ENCODE measurements at places on chromosomes 5 and 9.
A peak's percentile ranks its signal among the peaks of the same experiment; 100 is the strongest.

GRCh38 chr9:1049641-1050040 is 516 bp upstream of the DMRT2 start:
- DNase-seq: no peak

- peak; percentile 13 for DNase-seq
Measured at GRCh38 chr5:14870337-14871213, 1.0 kb downstream of the ANKH start.

GRCh38 chr9:108897324-108898096 is 35.4 kb downstream of the ACTL7A start:
- no peak for DNase-seq

- no peak for DNase-seq
Measured at GRCh38 chr5:54822324-54822687, 163.1 kb downstream of the ESM1 start.

DNA sequence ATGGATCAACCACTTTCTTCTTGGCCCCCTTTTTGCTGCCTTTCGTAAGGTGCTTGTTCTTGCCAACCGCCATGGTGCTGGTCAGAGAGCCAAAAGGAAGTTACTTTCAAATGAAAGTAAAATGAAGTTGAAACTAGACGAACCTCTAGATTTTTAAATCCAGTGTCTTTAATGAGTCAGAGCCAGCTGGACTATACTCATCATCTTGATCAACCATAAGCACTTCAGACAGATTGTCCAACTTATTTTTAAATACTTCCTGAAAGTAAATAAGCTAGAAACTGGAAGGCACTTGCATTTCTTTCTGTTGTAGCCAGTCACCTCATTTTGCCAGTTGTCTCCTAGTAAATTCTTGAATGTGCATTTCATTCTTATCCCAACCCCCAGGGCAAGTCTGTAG is 48.9 kb downstream of the JMY start:
- no peak for DNase-seq

- DNase-seq: no peak
Measured at GRCh38 chr5:18984559-18985080, 1003.4 kb downstream of the CDH18 start.

DNA sequence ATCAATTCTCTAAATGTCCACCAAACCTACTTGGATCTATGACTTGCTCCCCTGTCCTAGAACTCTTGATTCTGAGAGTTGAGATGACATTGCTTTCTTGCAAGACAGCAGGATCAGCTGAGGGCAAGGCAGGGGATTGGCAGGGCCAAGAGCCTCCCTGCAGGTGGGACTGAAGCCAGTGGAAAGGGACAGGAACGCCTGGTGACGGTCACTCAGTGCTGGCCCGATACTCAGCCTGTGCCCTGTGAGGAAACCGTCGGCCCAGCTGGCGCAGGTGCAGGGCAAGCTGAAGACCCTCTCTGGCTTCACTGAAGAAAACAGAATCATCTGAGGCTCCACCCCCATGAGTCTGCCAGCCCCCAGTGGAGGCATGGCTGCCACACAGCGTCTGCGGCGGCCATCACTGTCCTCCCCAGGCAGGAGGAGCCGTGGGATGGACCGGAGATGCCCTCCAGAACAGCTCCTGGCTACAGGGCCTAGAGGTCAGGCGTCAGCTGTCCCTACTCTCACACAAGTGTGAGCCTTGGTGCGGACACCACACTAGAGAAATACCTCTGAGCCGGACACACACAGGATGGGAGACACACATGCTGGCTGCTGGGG is 14.7 kb downstream of the UBAC1 start:
- DNase-seq: no peak

DNA sequence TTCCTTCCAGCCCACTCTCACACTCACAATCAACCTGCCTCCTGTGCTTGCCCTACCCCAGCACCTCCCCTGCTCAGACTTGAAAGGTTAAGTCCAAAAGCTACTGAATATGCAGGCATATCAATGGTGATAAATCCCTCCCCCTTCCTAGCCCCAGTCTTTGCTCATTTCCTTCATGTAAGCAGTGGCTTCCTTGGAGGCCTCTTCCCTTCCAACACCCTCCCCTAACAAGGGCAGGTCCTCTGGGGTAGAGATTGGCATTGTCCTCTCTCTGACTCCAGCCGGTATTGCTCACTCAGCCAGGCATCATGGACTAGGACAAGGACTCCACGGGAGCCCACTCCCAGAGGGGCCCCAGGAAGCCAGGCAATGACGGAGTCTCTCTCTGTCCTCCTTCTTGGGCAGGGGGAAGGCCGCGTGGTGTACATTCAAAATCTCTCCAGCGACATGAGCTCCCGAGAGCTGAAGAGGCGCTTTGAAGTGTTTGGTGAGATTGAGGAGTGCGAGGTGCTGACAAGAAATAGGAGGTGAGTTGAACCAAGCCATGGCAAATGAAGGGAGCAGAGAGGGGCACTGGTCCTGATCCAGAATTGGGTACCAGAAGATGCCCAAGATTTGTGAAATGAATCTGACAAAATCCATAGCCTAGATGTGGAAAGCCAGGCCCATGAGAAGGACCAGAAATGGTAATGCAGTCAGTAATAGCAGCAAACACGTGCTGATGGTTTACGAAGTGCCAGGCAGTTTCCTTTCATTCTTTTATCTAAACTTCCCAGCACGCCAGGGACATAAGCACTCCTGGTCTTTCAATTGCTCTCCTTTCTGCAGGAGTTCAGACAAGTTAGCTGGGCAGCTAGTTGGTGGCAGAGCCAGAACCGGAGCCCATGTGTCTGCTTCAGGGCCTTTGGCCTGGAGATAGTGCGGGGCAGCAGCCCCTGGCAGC is 102.5 kb downstream of the PDE6A start:
- no peak for DNase-seq

DNA sequence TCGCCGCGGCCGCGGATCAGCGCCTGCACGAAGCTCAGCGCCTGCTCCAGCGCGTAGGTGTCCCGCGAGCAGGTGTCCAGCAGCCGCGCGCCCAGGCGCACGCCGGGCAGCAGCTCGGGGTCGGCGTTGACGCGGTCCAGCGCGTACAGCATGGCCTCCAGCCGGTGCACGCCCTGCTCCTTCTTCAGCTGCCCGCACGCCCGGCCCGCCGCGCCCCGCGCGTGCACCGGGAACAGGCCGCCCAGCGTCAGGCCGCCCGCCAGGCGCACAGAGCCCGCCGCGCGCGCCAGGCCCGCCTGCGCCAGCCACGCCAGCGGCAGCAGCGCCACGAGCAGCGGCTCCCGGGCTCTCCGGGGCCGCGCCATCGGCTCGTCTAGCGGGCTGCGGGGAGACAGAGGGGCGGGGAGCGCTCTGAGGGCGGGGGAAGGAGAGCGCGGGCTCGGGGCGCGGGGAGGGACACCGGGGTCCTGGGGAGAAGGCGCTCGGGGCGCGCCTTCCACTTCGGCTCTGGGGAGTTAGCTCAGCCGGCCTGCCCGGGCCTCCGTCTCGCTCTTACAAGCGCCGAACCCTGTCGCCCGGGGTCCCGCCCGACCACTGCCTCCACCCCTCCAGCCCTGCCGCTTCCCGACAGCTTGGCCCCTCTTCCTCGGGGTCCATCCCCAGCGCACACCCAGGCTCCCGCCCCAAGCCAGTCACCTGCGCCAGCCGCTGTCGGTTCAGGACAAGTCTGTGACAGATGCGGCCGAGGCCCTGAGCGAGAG is at the start of gene GRM6:
GRM6 (minus strand) TSS at position 741 of the 761 bp plus-strand sequence; CDS start at position 365, 376 bp downstream.
- no peak for DNase-seq

- no peak for DNase-seq
Measured at GRCh38 chr5:45399041-45399440, 297.1 kb downstream of the HCN1 start.

GRCh38 chr5:80793354-80793753 is 138.6 kb upstream of the DHFR start:
- DNase-seq: no peak

DNA sequence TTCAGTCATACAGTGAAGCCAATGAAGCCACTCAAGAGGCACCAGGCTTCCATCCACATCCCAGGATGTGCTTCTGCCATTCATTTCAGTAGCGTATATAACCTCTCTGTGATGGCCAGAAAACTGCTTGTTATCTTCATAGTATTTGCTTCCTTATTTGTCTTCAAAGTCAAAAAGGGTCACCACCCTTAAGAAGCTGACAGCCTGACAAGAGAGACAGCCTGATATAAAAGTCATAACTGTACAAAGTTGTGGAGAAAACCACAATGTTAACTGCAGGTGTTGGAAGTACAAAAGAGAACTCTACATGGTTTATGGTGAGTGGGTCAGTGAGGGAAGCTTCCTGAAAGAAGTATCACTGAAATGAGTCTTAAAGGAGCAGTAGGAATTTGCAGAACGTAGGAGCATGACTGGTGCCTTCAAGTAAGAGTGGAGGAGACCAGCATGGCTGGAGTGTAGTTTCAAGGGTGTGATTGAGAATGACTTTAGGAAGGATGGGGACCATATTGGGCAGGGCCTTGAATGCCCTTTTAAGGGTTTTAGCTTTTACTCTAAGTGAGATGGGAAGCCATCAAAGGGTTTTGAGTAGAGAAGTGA is 33.7 kb downstream of the NIM1K start:
- DNase-seq: no peak

DNA sequence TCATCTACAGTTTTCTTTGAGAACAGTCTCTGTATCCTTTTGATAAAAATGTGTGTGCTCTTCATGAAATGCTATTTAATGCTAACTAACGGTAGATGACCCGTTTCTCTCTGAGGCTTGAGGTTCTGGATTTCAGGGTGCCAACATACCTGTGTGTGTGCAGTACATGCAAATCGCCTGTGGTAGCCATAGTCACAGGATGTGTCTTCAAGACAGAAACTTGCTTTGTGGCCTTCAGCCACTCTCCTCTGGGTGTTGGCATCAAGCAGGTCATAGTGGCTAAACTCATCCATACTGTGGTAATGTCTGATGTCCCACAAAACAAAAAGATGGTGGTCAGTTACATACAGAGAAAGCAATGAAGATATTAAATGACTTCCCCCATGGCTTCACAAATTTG is 4.2 kb downstream of the LOX start:
- no peak for DNase-seq

DNA sequence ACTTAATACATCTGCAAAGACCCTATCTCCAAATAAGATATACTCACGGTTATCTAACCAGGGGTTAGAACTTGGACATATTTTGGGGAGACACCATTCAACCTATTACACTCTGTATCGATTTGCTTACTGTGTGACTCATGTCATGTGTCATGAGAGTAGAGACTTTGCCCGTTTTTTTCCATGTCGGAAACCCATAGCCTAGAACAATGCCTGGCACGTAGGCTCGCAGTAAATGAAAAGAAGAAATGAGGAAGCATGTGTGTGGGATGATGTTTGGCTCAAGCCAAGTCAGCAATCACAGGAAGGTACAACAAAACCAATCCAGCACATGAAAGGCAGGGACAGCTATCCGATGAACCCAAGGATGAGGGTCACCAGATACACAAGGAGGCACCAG is 94.6 kb upstream of the DNAH5 start:
- no peak for DNase-seq

- no peak for DNase-seq
Measured at GRCh38 chr5:6728011-6728794, 15.0 kb downstream of the TENT4A start.

DNA sequence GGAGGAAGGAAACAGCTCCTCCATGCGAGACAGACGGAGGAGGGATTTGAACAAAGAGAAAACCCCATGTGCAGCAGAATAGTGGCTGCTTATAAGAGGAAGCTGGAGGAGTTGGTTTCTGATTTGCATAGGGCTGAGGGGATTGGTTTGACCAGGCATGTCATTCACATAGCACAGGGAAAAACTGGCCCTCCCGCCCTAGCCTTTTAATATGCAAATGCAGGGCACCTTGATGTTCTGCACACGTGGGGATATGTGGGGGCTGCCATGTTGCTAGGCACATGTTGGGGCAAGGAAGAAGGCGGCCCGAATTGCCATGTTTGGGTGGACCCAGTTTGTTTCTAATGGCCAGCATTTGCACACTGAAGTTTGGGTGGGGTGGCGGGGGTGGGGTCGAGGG is 42.2 kb downstream of the OSMR start:
- no peak for DNase-seq

DNA sequence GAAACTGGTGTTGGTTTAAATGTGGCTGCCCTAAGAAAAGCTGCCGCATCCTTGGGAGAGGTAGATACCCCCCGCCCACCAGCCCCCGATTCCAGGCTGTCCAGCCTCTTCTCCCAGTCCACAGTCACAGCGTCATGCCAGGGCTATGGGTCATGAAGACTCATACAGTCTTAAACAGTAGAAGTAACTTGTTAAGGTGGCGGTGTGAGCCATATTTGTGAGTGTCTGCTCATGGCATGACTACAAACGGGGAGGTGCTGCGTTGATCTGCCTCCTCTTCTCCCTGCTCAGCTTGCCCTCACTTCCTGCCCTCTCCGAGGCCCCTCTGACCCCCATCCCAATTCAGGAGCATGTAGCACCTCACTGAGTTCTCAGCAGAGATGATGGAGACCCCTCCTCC is 20.8 kb downstream of the FGD3 start:
- DNase-seq: no peak

DNA sequence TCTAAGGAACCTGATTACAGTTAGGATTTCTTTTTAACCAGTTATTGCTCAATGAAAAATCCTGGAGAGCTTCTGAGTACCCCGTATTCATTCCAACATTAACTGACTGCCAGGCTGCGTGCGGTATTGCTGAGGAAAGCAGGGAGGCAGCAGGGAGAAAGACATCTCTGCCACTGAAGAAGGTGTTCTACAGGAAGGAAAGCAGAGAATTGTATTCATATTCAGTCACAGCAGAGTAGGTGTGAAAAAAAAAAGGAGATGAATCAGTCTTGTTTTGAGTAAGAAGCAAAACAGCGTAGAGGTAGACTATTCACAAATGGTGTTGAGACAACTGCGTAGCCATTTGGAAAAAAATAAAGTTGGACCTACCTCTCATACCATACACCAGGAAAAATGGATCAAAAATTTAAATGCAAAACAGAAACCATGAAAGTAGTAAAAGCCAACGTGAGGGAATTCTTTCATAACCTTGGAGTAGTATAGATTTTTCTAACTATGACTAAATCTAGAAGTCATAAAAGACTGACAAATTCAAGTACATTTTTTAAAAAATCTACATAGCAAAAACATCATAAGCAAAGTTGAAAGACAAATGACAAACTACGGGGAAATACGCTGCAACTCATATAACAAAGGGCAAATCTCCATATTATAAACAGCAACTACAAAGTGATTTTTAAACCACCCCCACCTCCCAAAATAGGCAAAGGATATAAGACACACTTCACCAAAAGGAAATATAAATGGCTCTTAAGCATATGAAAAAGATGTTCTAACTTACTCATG is 9.9 kb upstream of the NR4A3 start:
- no peak for DNase-seq

DNA sequence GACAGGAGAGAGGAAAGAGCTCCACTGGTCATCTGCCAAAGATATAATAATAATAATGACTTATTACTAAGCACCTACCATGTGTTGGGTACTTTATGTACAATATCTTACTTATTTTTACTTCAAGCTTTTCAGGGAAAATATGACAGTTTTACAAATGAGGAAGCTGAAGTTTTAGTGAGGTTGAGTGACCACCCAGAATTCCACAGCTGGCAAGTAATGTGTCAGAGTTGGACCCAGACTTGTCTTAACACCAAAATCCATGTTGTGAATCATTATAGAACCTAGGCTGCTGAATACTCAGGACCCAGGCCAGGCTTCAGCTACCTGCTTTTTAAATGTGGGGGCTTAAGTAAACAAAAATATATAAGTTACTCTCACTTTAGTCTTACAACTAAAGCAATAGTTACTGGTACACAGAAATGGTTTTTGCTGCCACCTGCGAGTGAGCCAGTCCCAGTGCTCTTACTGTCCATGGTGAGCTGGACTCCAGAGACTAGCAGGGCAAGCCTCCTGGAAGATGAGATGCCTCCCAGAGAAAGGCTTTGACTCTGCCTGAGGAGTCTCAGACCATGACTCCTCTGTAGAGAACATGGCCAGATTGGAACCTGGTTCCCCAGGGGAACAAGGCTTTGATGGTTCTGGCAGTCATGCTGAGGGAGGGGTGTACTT is 29.9 kb downstream of the RUSC2 start:
- no peak for DNase-seq

All from muscle of arm (tissue), 14 donors.